ENCODE measurements at places on chromosomes 6 and 20.

DNA sequence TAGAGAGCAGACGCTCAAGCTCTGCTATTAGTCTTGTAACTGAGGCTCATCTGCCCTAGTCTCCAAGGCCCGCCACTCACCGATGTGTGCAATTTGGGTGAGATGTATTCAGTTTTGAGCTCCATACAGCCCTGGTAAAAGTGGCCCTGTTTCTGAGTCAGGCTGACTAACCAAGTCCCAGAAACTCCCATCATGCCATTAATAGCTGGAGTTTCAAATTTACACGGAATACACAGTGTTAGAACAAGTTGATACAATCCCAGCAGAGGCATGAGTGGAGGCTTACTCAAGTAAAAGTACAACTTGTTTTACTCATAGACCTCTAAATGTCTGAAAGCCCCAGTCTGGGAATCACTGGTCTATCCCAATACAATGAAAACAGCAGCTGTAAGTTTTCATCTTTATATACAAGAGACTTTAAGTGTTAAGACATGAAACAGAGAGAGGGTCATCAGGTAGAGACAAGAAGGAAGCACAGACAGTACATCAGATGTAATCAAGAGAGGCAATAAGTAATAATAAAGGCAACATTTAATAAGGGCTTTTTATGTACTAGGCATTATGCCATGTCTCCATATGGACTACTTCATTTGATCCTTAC, 42.4 kb downstream of the RTN4IP1 start:
- DNase-seq = no peak

DNA sequence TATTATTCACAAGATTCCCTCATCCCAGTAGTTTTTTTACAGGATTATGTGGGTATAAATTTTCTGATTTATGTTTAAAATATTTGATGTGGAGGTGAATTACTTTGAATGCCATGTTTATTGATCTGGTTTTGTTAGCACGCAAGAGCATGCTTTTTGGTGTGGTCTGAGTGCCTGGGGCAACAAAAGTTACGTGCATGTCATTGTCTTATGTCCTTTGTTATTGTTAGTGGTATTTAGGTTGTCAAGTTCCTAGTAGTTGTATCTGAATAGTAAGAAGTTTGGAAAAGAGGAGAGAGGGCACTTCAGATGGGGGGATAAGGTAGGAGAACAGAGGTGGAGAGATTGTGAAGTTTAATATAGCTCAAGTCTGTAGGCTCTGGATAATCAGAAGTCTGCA, 95.0 kb downstream of the ATRN start:
- DNase-seq = no peak

DNA sequence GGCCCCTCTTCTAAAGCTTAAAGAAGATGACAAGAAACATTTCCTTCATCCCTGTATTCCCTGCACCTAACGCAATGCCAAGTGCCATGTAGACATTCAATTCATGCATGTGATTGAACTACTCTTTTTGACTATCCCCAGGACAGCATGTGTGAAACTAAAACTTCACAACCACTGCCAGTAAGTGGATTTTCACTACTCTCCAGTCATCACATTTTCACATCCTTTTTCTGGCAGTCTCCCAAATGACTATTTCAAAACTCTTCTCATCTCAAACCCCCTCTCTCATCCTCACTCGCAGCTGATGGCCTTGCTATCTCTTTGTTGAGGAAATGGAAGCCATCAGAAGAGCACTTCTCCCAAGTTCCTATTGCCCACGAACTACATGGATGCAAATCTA, 122.6 kb downstream of the OPRM1 start:
- no peak for DNase-seq

- no peak for DNase-seq
Observed at GRCh38 chr6:69337311-69337710, 459.5 kb downstream of the LMBRD1 start.

GRCh38 chr6:121619013-121619412, 183.6 kb downstream of the GJA1 start:
- DNase-seq = no peak

- no peak for DNase-seq
Observed at GRCh38 chr20:19769507-19769906, 11.4 kb downstream of the RIN2 start.

DNA sequence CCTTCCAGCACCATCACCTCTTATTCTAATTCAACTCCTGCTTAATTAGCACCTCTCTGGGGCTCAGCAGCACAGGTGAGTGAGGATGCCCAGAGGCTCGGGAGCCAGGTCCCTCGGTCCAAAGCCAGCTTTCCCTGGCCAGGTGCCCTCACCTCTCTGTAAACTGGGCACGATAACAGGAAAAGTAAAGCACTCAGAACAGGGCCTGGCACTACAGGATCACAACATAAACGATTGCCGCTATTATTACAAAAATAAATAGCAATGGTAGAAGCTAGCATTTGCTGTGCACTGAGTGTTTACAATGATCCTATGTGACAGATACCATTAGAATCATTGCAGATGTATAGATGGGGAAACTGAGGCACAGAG, 2.6 kb downstream of the BPIFB2 start:
- no peak for DNase-seq

DNA sequence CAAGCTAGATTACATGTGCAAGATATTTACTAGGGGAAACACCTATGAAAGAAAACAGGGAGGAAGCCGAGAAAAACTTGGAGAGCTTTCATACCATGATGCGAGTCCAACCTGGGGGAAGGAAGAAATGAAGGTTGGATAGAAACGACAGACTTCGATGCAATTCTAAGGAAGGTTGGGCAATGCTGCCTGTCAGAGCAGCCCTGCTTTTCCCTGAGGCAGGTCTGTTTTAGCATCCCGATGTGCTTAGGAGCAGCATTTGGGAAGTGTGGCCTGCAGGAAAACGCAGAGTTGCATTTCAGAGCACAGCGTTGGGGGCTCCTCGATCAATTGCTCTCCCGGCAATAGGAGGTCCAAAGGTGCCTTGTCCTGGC, 91.9 kb upstream of the DTNBP1 start:
- no peak for DNase-seq

GRCh38 chr6:25144919-25145318, 134.3 kb upstream of the CARMIL1 start:
- no peak for DNase-seq

DNA sequence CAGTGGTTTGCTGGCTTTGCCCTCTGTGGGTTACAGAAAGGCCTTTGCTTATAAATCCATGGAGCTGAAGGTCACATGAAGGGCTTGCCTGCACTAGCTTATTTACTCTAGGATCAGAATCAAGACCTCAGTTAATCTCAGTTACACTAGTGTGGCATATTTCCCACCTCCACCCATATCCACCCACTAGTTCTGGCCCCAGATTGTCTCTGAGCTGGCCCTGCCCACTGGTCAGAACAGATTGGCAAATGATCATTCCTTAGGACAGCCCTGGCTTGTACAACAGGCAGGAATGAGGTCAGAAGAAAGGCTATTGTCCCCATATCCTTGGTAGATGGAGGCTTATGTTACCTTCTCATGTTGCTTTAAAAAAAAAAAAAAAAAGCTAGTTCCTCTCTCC, 33.3 kb upstream of the SASH1 start:
- no peak for DNase-seq

DNA sequence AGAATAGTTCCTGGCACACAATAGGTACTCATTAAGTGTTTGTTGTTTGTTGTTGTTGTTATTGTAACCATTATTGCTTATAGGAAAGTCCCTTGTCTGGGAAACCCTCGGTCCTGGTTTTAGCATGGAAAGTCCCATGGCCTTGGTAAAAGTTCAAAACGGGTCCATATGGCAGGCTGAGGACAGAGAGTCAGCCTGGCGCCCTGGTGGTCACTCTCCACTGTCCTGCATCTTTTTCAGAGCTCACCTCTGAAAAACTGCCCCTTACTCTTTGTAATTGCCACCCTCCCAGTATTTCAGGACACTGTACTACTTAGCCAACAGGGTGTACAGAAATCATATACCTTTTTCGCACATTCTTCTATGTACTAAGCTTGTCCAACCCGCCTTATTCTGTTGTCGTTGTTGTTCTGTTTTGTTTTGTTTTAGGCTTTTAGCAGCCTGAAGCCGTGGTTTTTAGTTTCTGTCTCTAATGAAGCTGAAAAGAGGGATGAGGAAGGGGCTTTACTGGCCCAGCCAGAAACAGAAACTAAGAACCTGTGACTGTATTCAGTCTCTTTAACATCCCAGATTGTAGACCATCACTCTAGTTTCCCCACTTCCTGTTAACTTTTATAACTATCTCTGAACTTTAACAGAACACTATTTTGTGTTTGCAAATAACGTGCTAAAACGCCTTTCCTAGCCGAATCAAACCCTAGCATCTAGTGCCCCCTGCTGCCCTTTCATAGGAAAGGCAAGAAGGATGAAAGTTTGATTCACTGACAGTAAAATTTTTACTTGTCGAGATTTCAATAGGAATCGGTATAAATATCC, 7.6 kb upstream of the TMEM14A start:
- peak; percentile 47 for DNase-seq

GRCh38 chr6:116411284-116411623, 40.5 kb downstream of the DSE start:
- no peak for DNase-seq

DNA sequence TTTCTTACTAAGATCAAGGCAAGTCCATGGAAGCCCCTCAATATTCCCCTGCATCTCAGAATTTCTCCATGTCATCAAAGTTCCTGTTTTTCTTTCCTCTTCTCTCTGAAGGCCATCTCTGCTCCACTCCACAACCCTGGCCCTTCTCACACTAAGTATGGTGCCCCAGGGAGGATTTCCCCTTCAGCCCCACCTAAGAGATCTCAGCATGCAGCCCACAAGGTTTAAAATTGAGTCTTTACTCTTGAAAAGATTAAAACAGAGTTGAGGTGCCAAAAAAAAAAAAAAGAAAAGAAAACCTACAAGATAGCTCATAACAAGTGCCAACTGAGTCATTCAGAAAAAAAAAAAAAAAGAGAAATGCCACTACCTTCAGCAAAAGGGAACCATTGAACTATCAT, 36.5 kb upstream of the TNFAIP3 start:
- no peak for DNase-seq

DNA sequence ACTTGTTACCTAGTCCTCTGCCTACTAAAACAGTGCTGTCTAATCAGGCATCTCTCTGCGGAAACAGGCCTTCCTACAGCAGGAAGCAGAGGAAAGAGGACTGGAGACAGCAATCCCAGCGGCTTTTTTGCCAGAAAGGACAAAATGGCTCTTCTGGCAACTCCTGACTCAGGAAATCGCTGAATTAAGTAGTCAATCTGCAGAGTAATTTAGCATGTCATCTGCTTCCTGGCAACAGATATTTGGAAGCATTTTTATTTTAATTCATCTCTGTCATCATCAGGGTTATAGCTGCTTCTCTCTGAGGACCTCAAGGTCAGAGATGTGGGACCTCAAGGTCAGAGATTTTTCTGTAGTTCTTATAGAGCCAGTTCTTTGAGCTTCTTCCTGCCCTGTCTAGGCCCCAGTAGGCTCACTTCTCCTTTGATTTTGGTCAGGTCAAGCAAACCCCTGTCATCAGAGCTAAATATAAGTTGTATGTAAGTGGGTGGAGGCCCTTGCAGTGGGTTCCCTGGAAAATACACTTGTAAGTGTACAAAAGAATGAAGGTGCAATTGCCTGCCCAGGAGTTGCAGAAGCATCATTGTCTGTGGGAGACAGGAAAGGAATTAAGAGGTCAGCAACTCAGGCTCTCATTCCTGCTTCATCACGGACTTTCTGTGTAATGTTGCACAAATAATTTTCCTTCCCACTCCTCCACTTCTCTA, 229.4 kb downstream of the ALDH8A1 start:
- no peak for DNase-seq

GRCh38 chr6:108619431-108620197, 58.9 kb downstream of the FOXO3 start:
- DNase-seq = no peak

GRCh38 chr6:123808556-123808955, 4.9 kb downstream of the NKAIN2 start:
- DNase-seq = peak; percentile 47

DNA sequence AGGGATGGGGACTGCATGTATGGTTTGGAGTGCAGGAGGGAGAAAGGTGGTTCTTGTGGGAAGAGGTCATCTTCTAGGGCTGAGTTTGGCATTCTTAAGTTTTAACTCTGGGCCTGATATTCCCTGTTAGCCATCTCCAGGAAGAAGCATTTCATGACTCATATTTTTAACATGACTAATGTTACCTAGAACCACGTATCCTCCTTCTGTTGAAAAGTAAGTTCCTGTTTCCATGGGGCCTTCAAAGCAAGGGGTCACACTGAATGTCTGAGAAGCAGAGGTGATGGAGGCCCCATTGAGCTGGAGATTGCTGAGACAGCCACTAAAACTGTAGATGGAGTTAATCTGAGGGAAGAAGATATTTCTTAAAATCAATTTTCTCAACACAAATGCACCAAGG, 30.2 kb downstream of the FAM229B start:
- DNase-seq = no peak

- no peak for DNase-seq
Observed at GRCh38 chr6:58113960-58114359, 796.5 kb downstream of the PRIM2 start.

GRCh38 chr6:112139052-112139451, 51.7 kb downstream of the FAM229B start:
- DNase-seq = no peak

DNA sequence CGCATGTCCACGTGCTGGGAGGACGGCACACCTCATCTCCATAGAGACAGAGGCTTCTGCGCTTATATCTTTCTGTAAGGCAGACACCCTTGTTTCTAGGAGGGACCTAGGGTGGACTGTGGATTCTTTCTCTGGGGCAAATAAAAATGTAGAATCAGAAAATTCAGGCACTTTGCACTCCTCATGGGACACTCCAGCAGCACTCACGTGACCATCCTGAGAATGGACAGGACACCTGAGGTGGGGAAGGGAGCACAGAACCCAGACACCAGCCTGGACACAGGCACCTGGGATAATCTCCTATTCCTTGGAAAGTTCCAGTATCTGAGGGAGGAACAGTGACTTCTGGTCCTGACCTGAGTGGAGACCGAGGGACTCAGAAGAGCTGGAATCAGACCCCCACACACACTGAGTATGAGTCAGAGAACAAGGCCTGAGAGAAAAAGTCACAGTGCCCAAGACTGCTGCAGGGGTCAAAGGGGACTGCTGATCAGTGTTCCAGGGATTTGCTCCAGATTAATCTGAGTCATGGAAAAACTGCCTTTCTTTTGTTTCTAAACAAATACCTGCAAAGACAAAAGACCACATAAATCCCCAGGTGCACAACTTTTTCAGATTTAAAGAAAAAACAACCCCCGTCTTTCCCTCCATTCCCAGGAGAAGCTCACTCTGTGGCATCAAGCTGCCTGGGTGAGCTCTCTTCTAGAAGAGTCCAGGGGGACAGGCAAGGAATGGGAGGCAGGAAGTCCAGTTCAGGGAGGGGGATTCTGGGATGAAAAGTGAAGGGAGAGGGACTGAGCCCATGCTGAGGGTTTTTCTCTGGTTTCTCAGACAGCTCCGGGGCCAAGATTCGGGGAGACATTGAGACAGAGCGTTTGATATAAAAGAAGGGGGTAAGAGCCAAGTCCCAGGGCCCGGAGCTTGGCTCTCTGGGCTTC, 35.6 kb upstream of the MICB start:
- DNase-seq = no peak

DNA sequence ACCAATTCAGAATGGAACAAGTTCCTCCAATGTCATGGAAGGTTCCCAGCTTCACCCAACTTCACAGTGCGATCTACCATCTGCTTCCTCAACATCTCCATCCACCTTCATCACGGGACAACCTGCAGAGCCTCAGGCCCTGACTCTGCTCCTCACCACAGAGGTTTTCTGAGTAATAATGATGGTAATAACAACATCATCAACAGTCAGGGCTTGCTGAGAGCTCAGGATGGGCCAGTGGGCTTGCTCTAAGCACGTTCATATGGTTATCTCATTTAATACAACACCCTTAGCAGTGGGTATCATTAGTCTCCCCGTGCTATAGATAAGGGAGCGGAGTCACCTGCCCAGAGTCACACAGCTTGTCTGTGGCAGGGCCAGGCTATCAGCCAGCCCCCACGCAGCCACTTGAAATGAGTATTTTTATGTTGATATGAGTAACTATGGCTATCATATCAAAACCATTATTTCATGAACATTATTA, 38.6 kb downstream of the PREX1 start:
- DNase-seq = no peak

Data from cerebellar nuclear complex (tissue), 1 donor.